Upper lobe of right lung (tissue), 1 donor: ENCODE measurements at places on chromosomes 6 and 20. TPM values are rescaled to one million over a fixed set of nuclear protein-coding genes. Genes with fewer than 3 reads are reported as not detected.

The RAB44 gene
- 0.96 TPM for total RNA-seq

The USP49 gene
- total RNA-seq = 2.7 TPM

GRCh38 chr6:34412016-34412415 is 13.9 kb downstream of the RPS10 start:
- peaks cover 12% of the 10 kb centered on the region for H3K36me3 ChIP-seq
- no peak for DNase-seq

DNA sequence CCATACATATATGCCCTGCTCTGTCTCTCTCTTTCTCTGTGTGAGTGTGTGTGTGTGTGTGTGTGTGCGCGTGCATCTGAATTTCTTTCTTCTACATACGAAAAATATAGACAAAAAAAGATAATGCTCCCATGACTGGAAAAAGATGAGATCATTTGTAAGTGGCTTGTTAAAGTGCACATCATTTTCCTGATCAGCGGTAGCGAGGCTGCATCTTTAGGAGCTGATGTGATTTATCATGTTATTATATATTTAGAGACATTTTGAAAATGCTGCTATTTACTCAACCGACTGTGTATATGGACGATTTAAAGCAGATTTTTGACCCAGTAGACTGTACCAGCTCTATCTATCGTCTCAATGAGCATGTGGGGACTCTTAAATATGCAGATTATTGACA is 265.3 kb downstream of the TSHZ2 start:
- H3K27me3 ChIP-seq = no peaks in the 10 kb centered on the region
- no peak overlapping the region for H3K4me3 ChIP-seq
- no peak overlapping the region for H3K27ac ChIP-seq

DNA sequence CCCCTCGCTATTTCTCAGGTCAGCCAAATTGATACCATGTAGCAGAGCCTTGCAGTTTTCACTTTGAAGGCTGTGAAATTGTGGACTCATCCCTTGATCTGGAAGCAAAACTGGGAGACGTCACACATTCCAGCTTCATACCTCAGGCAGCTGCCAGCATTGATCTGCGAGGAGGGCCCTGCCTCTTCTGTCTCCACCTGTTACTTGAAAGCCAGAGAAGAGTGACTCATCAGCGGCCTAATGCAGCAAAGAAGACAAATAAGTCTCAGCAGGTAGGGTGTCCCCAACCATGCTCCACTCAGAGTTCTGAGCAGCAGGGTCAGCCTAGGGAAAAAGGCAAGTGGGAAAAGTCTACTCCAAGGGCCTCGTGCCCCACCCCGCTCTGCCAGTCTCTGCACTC is 69.4 kb upstream of the BMP2 start:
- peaks cover 38% of the 10 kb centered on the region for H3K4me1 ChIP-seq
- H3K27ac ChIP-seq = no peak overlapping the region
- no peaks in the 10 kb centered on the region for H3K36me3 ChIP-seq
- no peak overlapping the region for H3K4me3 ChIP-seq
- no peak for DNase-seq
- H3K27me3 ChIP-seq = no peaks in the 10 kb centered on the region

The EFCAB8 gene
- total RNA-seq = 0.72 TPM

DNA sequence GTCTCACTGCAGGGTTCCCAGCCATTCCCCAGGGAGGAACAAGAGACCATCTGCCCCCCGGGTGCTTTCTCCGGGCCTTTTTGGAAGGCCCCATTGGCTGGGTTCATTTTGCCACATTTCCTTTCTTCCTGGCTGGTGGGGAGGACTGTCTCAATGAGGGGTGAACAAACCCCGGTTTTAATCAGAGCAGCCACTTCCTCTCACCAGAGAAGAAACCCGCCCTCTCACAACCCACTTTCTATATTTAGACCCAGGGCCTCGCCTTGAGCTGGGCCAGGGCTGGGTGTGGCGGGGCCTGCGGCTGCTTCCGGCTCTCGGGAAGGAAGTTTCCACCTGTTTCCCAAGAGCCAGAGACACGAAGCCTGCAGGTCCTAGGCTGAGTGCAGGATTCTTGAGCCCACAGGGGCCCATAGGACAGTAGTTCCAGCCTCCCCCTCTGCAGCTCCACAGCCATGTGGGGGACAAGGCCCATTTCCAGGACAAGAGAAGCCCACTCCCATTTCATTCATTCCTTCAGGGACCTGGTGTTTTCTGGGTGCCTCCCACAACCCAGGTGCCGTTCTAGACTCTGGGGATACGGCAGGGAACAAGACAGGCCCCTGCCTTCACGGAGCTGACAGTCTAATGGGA is 41.8 kb downstream of the RBM38 start:
- H3K4me1 ChIP-seq = peaks cover 25% of the 10 kb centered on the region
- H3K36me3 ChIP-seq = no peaks in the 10 kb centered on the region
- peak; percentile 86 for DNase-seq
- no peak overlapping the region for H3K27ac ChIP-seq
- no peaks in the 10 kb centered on the region for H3K27me3 ChIP-seq

GRCh38 chr20:43751167-43752050 is 24.6 kb upstream of the GTSF1L start:
- no peak overlapping the region for H3K4me3 ChIP-seq
- H3K4me1 ChIP-seq = peaks cover 12% of the 10 kb centered on the region
- no peak overlapping the region for H3K27ac ChIP-seq
- DNase-seq = no peak

DNA sequence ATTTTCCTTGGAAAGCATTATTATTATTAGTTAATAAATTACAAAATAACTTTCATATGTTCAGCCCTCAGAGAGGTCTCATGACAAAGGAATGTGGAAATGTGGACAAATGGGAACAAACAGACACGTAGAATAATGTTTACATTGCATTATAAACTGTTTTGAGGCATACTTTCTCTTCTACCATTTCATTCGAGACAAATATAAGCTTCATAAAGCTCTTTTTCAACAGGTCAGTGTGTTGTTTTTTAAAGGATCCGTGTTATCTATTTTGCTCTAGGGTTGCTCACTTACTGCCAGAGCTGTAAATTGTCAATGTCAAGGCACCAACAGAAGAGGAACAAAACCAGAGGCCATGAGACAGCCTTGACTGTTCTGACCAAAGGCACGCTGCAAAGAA is 256.8 kb downstream of the PHACTR1 start:
- no peak overlapping the region for H3K27ac ChIP-seq
- no peaks in the 10 kb centered on the region for H3K4me1 ChIP-seq
- no peaks in the 10 kb centered on the region for H3K36me3 ChIP-seq
- H3K27me3 ChIP-seq = no peaks in the 10 kb centered on the region
- DNase-seq = no peak

DNA sequence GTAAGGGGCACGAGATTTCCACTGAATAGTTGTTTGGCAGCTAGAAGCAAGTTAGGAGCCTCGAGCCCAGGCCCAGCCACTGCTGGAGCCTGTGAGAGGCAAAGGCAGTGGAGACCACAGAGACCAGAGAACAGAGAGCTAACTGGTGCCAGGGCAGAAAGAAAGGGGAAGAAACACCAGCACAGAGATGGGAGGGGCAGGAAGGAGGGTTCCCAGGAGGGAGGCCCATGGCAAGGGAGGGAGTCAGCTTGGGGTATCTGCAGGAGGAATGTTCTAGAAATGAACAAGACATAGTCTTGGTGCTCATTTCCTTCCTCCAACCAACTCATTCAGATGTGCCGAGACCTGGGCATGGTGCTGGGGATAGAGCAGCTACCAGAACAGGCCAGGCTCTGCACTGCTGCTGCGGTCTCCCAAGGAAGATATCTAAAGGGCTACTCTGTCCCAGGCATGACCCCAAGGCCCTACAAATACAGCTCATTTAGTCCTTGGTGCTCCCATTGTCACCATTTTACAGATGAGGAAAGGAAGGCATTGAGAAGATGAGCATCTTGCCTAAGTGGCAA is 10.7 kb downstream of the ANGPT4 start:
- H3K4me1 ChIP-seq = peaks cover 4% of the 10 kb centered on the region
- no peaks in the 10 kb centered on the region for H3K36me3 ChIP-seq
- DNase-seq = no peak
- H3K4me3 ChIP-seq = no peak overlapping the region

The ZC3H12D gene
- 2.1 TPM for total RNA-seq

- H3K4me3 ChIP-seq = no peak overlapping the region
- no peak for DNase-seq
- no peaks in the 10 kb centered on the region for H3K4me1 ChIP-seq
- H3K27ac ChIP-seq = no peak overlapping the region
- H3K36me3 ChIP-seq = no peaks in the 10 kb centered on the region
These were observed 181.9 kb downstream of the GMDS start for GRCh38 chr6:2063547-2063946.

The ULBP2 gene
- total RNA-seq = 2.3 TPM

GRCh38 chr6:161265554-161265953 is 8.3 kb downstream of the AGPAT4 start:
- no peaks in the 10 kb centered on the region for H3K4me1 ChIP-seq
- H3K27ac ChIP-seq = no peak overlapping the region
- no peak overlapping the region for H3K4me3 ChIP-seq
- no peaks in the 10 kb centered on the region for H3K27me3 ChIP-seq
- H3K36me3 ChIP-seq = no peaks in the 10 kb centered on the region

DNA sequence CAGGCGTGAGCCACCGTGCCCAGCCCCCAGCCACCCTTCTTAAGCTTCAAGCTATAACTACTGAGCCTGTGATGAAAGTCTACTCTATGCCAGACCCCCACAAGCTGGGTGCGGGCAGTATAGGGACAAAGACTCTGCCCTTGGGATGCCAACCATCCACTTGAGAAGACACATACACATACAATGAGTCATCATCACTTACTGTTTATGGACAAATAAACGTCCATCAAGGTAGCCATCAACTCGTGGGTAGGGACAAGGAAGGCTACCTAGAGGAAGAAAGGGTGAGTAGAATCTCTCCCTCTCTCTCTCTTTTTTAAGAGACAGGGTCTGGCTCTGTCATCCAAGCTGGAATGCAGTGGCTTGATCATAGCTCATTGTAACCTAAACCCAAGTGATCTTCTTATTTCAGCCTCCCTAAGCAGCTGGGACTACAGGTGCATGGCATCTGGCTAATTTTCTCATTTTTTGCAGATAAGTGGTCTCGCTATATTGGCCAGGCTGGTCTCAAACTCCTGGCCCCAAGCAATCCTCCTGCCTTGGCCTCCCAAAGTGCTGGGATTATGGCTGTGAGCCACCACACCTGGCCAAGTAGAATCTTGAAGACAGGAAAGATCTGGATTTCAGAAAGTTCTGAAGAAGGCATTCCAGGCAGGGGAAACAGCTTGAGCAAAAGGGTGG is 2.6 kb upstream of the TP53INP2 start:
- no peak overlapping the region for H3K4me3 ChIP-seq
- no peak for DNase-seq
- no peaks in the 10 kb centered on the region for H3K27me3 ChIP-seq
- H3K4me1 ChIP-seq = peaks cover 15% of the 10 kb centered on the region

GRCh38 chr6:12509060-12509459 is 207.5 kb upstream of the PHACTR1 start:
- no peaks in the 10 kb centered on the region for H3K27me3 ChIP-seq
- H3K4me1 ChIP-seq = no peaks in the 10 kb centered on the region
- H3K4me3 ChIP-seq = no peak overlapping the region
- no peak overlapping the region for H3K27ac ChIP-seq
- DNase-seq = no peak
